GM12891 (cell line): ENCODE measurements at places on chromosomes 5 and 9.

DNA sequence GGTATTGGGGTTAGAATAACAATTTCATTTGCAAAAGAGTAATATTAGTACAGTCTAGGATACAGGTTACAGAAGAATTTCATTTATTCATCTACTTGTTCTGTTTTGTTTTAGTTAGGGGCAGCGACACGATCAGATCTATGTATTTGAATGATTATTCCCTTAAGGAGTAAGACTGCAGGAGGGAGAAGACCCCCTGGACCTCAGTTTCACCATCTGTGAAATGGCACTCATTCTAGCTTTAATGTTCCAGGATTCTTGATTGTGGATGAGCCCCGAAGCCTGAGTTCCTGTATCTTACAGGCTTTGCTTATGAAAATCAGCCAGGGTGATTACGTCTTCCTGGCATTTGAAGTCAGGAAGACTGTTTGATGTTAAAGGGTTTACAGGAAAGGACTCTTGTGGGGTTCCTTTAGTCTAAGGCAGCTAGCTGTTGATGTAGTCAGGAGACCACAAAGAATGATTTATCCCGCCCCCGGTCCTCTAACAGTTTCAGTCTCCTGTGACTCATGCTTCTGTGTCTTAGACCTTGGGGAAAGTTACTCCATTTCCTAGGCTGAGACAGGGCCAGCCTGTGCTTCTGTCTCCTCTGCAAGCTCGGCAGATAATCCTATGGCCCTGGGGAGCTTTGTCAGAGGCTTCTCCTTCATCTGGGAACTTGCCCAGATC, 11.5 kb downstream of the SMIM3 start:
- DNase-seq, result no peak

GRCh38 chr5:15574806-15575325, 74.9 kb downstream of the FBXL7 start:
- DNase-seq, result no peak

DNA sequence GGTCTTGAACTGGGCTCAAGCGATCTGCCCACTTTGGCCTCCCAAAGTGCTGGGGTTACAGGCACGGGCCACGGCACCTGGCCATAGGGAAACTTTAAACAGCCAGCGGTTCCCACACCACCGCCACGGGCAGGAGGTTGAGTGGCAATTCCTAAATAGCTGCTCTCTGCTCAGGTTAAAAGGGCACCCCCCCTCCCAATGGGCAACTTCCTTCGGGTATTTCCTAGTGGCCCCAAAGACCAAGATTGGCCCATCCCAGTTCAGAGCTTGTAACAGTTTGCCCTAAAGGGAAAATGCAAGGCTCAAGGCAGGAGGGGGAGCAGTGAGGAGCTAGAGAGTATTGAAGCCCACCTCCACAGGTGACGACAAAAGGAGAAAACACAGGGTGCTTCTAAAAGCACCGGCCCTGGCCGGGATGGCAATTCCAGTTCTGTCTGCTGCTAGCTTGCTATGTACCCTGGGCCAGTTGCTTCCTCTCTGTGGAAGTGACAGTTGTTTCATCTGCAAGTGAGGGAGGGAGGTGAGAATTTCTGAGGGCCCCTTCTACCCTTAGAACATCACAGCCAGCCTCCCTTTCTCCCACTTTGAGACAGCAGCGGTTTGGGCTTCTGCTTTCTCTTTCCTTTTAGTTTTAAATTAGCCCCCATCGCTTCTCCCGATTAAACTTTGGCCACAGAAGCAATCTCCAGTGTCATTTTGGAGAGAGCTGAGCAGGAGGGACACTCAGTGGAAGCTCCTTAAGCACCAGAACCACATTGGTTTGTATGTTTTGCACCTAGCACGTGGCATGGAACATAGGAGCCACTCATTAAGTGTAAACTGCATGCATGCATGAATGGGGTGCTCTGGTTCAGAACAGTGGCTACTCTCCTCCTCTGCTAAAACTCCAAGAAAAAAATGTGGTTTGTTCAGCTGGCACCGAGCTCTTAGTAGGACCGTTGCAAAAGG, 17.3 kb upstream of the TNIP1 start:
- no peak for DNase-seq

- no peak for DNase-seq
These were observed 264.7 kb downstream of the NPR3 start for GRCh38 chr5:32975656-32976375.

GRCh38 chr5:103259705-103260355, 1.3 kb downstream of the MACIR start:
- no peak for DNase-seq

DNA sequence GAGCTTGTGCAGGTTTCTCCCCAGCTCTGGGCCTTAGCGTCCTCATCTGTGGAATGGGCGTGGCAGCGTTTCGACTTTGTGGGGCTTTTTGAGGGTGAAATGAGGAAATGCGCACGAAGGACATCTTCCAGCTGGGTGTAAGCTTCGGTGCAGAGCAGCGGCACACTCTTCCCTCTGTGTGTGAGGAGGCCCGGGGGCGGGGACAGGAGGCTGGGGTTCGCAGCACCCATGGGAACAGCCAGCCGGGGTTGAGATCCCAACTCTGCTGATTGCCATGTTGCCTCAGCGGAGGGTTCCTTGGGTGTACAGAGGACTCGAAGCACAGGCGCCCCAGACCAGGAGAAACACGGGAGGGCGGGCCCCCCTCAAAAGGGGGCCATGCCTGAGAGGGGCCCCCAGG, 265.6 kb downstream of the NSG2 start:
- no peak for DNase-seq

DNA sequence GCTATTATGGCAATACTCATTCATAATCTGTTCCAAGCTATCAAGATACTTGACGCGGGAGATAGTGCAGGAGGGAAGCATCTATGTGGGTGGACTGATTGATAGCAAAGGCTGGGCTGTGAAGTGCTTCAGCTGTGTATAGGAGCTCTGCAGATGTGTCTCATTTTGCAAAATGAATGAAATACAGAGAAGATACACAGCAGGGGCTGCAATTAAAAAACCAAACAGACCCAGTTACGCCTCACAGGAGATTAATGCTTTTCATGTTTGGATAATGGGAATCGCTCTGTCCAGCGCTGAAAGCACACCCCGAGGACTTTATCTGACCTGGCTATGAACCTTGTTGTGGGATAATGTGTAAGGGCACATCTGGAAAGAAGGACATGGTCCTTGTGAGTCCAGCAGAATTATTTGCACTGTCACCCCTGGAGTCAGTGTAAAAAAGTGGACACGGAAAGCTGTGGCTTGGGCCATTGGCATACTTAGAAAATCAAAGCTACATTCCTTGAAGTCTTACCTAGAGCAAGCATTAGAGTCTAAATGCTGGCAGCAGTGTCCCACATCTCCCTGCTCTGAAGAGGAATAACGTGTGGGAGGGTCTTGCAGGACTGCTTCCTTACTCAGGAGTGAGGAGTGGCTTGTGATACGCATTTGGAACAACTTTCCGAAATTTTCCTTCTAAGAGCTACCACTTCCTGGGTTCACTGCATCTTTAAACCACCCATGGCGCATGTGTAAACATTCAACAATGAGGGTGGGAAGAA, 2.6 kb downstream of the SH3RF2 start:
- DNase-seq, result no peak

GRCh38 chr9:21965401-21965951, 28.7 kb downstream of the CDKN2A start:
- DNase-seq, result peak; percentile 55

DNA sequence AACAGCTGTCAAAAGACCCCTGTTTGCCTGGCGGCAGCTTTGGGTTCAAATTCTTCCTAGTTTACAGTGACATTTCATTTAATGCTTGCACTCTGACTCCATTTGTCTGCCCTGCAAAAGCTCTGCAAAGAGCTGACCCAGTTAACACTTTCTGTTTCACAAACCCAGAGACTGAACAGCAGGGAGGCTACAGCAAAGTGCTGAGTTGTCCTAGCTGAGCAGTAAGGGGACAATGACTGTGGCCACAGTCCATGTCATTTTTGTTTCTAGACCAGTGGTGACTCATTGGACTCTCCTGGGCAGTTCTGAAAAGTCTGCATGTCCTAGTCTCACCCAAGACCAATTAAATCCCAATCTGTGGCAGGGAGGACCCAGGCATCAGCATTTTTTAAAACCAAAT, 994.8 kb upstream of the WWC1 start:
- DNase-seq, result no peak
